ENCODE measurements at places on chromosomes 13 and 19.

DNA sequence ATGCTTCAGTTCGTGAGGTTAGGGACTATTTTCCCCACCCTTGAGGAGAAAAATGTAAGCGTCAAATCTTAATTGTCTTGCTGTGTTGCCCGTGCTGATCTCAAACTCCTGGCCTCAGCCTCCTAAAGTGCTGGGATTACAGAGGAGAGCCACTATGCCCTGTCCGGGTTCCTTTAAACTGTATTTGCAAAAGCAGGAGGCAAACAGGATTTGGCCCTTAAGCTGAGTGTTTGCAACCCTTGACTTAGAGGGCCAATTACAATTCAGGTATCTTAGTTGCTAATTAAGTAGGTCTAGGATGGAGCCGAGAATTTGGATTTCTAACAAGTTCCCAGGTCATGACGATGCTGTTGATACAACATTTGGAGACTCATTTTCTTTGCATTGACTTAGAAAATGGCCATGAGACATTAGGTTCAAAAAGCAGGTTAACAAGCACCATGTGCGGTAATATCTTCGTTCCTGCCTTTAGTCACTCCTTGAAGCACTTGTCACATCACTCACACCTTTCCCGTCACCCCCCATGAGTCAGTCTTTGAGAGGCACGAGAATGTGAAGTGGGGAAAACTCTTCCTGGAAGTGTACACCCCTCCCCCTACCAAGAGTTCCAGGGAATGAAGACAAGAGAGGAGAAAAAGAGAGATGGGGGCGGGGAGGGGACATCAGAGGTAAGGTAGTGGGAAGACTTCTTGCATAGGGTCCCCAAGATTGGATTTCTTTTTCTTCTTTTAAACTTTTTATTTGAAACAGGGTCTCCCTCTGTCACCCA, 2.6 kb downstream of the NAPSA start:
- no peak for DNase-seq

- no peak for DNase-seq
Measured at GRCh38 chr13:32232263-32232662, 82.9 kb downstream of the ZAR1L start.

DNA sequence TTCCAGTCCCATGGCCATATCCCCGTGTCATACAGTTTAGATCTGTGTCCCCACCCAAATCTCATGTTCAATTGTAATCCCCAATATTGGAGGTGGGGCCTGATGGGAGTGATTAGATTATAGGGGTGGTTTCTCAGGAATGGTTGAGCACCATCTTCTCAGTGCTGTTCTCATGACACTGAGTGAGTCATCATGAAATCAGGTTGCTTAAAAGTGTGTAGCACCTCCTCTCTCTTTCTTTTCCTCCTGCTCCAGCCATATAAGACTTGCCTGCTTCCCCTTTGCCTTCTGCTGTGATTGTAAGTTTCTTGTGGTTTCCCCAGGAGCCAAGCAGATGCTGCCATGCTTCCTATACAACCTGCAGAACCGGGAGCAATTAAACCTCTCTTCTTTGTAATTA, 197.8 kb downstream of the NALCN start:
- DNase-seq = no peak

DNA sequence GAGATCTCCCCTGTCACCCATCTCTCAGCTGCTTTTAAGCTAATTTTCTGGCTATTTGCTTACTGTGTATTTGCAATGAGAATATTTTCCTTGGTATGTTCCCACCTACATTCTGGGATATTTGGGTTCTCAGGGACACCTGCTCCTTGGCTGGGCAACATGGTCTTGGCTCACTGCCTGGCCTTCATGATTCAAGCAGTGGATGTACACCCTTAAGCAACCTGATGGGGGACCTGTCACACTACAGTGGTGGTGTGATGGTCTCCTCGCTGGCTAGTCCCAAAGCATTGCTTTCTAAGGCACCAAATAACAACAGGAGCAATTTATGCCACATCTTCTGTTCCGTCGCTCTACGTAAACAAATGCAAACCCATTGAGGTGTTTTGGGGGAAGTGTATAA, 35.3 kb upstream of the RFC3 start:
- DNase-seq = no peak

GRCh38 chr13:62093984-62094780, 678.5 kb upstream of the PCDH20 start:
- no peak for DNase-seq

Measured in WERI-Rb-1 (cell line).